ENCODE measurements at places on chromosomes 6 and 20. TPM values are rescaled to one million over a fixed set of nuclear protein-coding genes. Genes with fewer than 3 reads are reported as not detected.
A peak's percentile ranks its signal among the peaks of the same experiment; 100 is the strongest.

GRCh38 chr6:37207903-37208456 lies 38.0 kb downstream of the PIM1 start:
- peak; percentile 48 for DNase-seq

DNA sequence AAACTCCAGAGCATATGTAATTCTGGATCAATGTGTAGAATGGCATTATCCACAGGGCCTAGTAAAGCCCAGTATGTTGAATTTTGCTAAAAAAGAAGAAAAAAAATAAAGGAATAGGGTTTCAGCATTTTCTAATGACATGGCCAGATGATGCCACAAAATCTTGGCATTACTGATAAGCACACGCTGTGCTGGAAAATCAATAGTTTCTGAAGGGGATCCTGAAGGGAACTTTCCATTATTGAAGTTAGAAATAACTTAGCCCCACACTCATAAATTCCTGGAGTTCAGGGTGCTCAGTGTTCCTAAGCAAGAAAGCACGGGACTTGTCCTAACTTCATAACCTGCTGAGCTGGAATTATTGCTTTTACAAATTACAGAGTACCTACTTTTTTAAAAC lies 10.8 kb downstream of the TENT5A start:
- no peak for DNase-seq

DNA sequence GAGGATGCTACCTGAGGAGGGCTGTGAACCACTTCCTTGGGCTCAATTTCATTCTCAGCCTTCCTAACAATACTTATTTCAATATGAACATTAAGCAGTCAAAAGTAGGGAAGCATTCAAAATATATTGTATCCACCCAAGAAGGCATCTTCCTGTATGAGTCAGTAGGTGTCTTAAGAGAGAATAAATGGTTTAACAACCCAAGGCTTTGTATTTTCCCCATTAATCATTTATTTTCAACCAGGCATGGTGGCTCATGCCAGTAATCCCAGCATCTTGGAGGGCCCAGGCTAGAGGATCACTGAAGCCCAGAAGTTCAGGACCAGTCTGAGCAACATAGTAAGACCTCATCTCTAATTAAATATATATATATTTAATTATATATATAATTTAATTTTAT lies 74.5 kb upstream of the MARCKS start:
- no peak for DNase-seq

GRCh38 chr20:58006346-58007316 lies 221.8 kb downstream of the ANKRD60 start:
- DNase-seq, result no peak

GRCh38 chr6:15512126-15512525 lies 150.7 kb downstream of the DTNBP1 start:
- DNase-seq, result no peak

- no peak for DNase-seq
These were observed 165.9 kb upstream of the KCNK16 start for GRCh38 chr6:39488255-39488879.

- DNase-seq, result no peak
These were observed 269.8 kb downstream of the CDC5L start for GRCh38 chr6:44657206-44657819.

GRCh38 chr20:19768325-19768842 lies 10.3 kb downstream of the RIN2 start:
- DNase-seq, result no peak

DNA sequence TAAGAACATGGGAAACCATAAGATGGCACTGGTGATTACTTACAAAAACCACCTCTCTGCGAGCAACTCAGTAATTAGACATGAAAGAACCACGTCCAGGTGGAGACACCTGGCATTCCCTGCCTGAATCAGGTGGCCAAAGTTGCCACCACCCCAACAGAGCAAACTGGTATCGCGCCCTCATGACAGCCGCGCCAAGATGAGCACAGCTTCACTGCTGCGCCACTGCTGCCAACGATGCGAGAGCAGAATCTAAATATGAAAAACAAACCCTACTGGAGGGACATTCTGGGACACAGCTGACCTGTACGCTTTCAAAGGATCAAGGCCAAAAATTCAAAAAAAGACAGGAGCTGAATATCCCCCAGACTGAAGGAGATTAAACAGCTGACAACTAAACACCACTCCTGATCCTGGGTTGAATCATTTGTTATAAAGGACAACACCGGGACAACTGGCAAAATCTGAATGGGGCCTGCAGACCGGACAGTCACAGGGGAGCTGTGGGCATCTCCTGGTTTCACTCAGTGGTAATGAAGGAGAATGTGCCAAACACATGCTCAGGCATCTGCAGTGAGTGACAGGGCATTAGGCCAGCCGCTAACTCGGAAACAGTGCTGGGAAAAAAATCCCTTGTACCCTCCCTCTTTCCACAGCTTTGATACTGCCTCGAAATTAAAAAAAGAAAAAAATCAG lies 17.4 kb downstream of the CST7 start:
- no peak for DNase-seq

RWDD2A gene
- total RNA-seq, result 4.3 TPM

RHAG gene
- not detected for total RNA-seq

ZNF165 gene
- total RNA-seq, result not detected

TGM2 gene
- total RNA-seq, result 755 TPM

C6orf52 gene
- not detected for total RNA-seq

CDKN1A gene
- 311 TPM for total RNA-seq

LY86 gene
- 6.5 TPM for total RNA-seq

RAB32 gene
- 34.5 TPM for total RNA-seq

PLN gene
- total RNA-seq, result 382 TPM
